NCI-H187 treated with DMSO at 0.1 percent for 48 hours (cell line): ENCODE measurements at places on chromosomes 6 and 20.

- no peak for DNase-seq
Measured at GRCh38 chr20:21303872-21304586, 898 bp downstream of the XRN2 start.

- no peak for DNase-seq
Measured at GRCh38 chr6:39669207-39669972, 55.8 kb downstream of the KIF6 start.

DNA sequence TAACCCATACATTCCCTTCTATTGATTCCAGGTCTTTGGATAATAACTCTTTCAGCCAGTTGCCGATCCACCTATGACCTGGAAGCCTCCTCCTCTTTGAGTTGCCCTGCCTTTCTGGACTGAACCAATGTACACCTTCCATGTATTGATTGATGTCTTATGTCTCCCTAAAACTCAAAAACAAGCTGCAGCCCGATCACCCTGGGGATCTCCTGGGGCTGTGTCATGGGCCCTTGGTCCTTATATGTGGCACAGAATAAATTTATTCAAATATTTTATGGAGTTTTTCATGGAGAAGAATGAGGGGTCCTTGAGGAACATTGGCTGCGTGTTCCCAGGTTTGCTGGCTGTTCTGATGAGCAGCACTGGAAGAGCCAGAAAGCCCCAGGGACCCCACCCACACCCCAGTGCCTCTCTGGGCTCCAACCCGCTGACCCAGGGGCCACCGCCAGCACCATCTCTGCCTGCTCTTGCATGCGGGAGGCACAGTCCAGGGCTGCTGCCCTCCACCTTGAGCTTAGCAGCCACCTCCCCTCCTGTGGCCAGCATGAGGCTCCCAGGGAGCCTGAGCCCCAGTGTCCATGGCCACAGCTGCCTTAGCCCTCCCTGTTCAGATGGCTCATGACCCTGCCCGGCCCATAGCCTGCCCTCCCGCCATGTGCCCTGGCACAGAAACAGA lies 36.5 kb upstream of the CST7 start:
- DNase-seq, result no peak

DNA sequence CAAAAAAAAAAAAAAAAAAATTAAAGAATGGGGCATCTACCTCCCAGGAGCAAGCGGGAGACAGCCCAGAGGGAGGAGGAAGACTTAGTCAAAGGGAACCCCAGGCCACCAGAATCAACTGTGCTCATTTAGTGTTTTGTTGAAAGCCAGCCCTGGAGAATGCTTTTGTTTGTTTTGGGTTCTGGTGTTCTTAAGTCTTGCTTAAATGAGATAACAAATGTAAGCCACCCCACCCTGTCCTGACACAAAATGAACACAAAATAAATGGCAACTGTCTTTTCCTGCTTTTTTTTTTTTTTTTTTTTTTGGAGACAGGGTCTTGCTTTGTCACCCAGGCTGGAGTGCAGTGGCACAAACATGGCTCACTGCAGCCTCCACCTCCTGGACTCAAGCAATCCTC lies 165.0 kb upstream of the JARID2 start:
- no peak for DNase-seq

DNA sequence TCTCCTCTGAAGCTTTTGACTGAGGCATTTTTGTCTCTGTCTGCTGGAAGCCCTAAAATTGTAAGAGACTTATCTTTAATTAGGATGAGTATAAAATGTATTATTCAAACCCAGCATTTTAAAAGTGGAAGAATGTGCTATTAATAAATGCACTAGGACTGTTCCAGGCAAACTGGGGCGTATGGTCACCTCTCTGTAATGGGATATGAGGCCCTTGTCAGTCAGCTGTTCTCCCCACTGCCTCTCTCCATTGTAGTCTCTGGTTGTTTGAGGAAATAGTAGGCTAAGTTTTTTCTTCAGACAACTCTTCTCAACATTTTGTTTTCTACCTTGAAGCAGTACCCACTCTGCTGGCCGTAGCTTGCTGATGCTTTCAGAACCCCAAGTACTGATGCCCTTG lies 14.3 kb upstream of the DEF6 start:
- no peak for DNase-seq

GRCh38 chr20:43975096-43975768 lies 60.6 kb downstream of the TOX2 start:
- no peak for DNase-seq

GRCh38 chr6:43493833-43494232 lies 16.3 kb downstream of the LRRC73 start:
- no peak for DNase-seq

- no peak for DNase-seq
Measured at GRCh38 chr6:44446626-44447300, 59.3 kb downstream of the CDC5L start.

DNA sequence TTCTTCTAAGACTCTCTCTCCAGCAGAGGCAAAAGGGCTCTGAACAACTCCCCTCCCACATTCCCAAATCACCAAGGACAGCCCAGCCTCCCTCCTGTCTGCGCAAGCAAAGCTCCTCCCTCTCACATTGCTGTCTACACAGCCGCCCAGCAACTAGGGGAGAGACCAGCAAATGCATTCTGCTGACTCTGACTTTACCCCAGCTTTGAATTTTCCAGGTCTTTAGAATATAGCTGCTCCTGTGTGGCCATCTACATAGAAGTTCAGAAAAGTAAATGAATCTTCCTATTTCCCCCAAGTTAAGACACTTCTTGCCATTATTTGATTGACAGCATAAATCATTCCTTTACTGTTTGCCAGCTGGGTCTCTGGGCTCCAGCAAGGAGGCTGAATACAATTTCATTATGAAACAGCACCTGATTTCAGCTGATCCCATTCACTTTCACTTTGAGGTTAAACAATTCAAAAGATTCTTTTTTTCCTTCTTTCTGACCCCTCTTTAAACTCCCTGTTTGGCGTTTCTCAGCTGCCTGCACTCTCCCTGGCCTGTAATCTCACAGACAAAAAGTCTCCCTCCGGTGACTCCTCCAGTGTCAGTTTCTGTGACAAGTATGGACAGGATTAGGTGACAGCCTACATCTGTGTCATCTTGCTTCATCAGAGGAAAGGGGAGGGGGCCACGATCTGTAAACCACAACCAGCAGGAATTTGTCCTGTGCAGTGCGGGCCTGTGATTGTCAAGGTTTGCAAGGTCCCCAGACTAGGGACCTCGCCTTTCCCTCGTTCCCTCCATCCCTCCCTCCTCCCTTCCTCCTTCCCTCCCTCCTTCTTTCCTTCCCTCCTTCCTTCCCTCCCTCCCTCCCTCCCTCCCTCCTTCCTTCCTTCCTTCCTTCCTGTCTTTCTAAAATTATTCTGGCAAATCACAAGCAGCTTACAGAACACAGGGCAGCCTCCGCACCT lies 205.6 kb upstream of the RIN2 start:
- no peak for DNase-seq

DNA sequence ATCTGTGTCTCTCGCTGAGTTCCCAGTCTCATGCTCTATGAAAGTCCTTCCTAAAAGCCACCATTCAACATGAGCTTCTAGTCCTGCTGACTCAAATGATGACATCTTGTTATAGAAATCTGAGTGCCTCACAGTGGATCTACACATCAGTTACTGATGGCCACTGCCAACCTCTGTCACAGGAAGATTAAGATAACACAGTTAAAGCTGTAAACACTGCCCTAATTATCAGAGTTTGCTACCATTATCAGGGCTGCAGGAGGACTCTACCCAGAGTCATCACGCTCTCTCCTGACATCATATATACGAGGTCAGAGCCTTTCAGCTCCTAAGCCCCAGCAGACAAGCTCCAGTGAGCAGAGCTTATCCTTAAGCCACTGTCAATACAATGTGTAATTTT lies 63.2 kb downstream of the HIVEP2 start:
- no peak for DNase-seq
